ENCODE measurements at places on chromosomes 7 and 10.
A peak's percentile ranks its signal among the peaks of the same experiment; 100 is the strongest.

- no peak for DNase-seq
Measured at GRCh38 chr7:117916309-117916708, 43.1 kb upstream of the CTTNBP2 start.

DNA sequence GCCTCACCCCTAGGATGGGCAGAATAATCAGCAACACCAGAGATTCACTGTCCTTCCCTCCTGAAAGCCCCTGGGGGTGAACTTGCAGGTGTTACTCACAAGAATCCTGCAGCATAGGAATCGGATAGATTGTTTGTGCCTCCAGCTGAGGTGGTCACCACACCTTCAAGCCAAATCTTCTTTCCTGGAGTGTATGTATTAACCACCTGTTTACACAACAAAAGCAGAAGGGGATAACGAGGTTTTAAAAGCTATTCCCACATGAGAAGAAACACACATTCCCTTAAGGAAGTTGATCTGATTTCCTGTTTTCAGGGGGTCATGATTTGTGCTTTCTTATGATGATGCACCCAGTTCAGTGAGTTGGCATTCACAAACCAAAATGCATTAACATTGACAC lies 173.8 kb upstream of the HPS1 start:
- DNase-seq = no peak

DNA sequence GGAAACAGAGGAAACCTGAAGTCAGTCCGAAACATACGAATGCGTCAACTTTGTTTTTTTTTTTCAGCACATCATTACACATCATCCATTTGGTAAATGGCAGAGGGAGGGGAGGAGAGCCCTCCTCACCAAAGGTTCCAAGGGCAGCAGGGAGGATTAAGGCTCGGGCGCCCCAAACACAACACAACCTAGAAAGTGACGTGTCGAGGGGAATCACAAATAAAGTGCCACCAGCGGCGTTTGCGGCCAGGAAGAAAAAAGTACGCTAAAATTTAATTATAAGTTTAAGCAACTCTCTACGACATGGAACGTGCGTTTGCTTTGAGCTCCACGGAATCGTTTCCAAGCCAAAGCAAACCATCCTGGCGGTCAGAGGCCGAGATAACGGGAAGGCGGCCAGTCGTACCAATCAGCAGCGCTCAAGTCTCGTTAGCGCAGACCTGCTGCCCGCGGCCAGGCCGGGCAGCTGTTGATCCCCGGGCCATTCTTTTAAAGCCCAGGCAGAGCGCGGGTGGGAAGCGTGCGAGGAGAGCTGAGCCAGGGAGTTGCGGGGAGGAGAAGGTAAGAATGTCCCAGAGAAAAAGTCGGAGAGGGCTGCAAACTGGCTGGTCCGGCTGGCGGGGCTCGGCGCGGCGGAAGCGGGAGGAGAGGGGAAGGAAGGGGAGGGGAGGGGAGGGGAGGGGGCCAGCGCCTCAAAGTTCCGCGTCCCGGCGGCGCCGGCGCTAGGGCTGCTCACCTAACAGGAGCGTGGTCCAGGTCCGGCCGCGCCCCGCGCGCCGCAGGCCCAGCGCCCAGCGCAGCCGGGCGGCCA lies 719 bp downstream of the DPY19L1 start:
- DNase-seq = peak; percentile 69

- DNase-seq = no peak
Measured at GRCh38 chr10:75097666-75098285, 13.7 kb upstream of the SAMD8 start.

DNA sequence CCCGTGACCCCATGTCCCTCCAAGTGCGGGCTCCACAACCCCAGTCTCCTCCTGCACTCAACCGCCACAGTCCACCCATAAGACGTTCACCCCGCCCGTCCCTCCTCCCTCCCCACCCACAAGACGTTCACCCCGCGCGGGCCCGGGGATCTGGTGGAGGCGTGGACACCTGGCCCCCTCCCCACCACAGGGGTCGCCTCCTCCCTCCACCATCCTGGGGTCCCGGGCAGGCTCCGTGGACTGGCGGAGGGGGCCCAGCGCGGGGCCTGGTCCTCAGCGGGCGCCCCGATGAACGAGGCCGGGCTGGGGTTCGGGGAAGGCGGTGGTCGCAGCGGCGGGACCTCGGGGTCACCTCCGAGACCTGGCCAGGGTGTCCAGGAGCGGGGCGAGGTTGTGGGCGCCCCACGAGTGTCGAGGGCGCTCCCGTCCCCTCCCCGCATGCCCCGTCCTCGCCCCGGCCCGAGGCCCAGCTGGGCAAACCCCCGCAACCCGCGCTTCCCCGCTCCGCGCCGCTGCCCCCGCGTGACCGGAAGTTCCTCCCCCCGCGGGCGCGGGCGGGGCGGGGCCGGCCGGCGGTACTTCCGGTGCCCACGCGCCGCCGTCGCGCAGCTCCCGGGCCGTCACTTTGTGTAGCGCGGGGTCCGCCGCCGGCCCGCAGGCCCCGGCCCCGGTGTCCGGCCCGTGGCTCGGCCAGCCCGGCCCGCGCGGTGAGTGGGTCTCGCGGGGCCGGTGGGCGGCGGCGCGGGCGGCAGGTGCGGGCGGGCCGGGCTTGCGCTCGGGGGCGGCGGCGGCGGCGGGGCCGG lies at the start of gene ZNF316:
Gene ZNF316 (plus strand): TSS at position 578 of the 803 bp plus-strand sequence. CDS start 5,092 bp downstream, outside the sequence.
- DNase-seq = peak; percentile 59

DNA sequence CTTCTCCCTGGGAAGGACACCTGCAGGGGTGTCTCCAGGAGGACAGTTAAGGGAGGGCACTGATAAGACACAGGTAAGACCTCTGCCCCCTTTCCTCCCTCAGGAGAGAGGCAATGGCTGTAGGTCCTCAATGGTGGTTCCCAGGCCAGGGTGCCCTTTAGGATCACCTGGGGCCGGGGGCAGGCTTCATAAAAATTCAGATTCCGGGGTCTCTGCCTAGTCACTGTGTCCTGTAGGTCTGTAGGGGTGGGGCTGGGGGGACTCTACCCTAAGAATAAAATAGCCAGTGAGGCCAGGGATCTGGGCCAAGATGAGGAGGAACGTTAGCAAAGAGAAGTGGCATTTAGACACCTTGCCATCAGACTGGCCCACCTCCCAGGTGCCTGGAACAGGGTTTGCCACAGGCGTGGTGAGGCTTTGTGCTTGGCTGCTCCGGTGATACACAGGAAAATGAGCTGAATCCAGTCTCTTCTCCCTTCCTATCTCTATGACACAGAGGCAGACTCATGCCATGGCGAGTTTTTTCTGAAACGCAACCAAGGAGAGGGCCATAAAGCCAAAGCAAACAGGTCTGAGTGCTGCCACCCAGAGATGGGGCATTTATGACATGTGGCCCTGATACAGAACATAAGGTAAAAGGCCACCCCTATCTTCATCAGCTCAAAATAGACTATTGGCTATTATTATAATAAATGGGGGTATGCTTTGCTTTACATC lies 52.6 kb downstream of the SH3PXD2A start:
- DNase-seq = no peak

- DNase-seq = no peak
Measured at GRCh38 chr7:130410868-130411541, 29.8 kb downstream of the CEP41 start.

- DNase-seq = no peak
Measured at GRCh38 chr7:88477976-88478375, 171.3 kb upstream of the STEAP4 start.

DNA sequence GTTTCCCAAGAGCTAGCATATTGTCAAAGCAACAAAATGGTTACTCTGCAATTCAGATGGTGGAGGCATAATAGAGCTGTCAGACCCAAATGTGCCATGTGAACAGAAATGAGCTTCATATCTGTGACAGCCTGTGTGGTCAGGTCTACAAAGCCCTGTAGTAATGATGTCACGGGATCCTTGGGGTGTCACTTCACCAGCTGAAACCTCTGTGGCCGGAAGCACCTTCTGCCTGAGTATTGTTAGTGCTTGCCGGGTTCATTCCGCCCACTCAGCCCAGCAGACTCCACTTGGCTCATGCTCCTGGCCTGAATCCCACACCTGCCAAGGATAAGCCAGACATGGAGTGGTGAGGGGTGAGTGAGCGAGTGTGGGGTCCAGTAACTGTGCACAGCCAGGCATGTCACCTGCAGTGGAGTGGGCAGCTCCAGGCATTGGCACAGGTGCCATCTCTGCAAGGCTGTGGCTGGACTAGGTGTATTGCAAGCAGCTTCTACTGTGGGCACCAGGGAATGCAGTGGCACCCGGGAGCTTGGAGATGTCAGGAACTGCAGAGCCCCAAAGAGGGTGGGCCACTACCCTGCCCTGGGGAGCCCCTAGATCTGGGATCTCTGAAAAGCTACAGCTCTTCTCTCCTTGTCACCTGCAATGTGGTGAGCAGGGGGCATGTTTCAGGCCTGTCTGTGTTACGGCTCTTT lies 341.9 kb upstream of the CHRM2 start:
- no peak for DNase-seq

All from kidney tubule cell (primary cell).